Anterior cingulate cortex (tissue), 58 donors: ENCODE measurements at places on chromosomes 3 and 15.
A peak's percentile ranks its signal among the peaks of the same experiment; 100 is the strongest.

GRCh38 chr15:80856400-80856799 lies 77.2 kb downstream of the CEMIP start:
- DNase-seq, result no peak

GRCh38 chr3:189786479-189787064 lies 155.4 kb downstream of the TP63 start:
- no peak for DNase-seq

DNA sequence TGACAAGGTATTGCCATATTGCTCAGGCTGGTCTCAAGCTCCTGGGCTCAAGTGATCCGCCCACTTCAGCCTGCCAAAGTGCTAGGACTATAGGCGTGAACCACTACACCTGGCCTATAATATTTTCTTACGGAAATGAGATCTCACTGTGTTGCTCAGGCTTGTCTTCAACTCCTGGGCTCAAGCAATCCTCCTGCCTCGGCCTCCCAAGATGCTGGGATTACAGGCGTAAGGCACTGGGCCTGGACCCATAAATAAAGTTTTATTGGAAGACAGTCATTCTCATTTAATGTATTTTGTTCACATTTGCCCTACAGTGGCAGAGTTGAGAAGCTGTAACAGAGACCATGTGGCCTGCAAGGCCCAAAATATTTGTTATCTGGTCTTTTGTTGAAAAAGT lies 142.1 kb downstream of the RBPMS2 start:
- DNase-seq, result no peak

GRCh38 chr3:169402672-169403360 lies 260.7 kb downstream of the MECOM start:
- DNase-seq, result no peak

GRCh38 chr3:139264375-139264774 lies 79.4 kb upstream of the MRPS22 start:
- no peak for DNase-seq

DNA sequence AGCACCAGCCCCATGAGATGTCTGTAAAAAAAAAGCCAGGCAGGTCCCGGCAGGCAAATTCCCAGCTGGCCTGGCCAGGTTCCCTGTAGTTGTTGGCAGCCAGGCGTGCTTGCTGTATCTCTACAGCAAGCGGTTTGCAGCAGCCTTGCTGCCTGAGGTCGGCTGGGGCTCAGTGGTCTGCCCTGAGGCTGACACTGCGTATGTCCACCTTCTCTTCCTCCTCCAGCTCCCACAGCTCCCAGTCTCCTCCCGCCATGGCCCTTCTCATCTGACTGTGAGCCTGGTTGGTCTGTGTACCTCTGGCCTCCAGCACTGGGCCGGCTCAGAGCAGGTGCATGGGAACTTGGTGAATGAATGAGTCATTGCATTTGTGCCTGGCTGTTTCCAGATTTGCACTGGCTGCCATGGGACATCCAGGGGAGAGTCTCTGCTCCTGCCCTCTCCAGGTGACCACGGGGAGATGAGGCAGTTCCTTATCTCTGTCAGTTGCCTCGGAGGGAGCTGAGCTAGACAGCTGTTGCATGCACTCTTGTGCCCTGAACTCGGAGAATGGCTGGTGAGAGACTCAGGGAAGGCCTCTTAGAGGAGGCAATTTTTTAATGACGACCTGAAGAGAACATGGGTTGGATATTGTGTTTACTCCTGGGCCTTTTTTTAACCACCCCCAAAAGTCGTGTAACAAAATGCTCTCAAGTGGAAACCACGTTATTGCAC lies 43.0 kb downstream of the SPSB4 start:
- DNase-seq, result peak; percentile 16

- no peak for DNase-seq
Observed at GRCh38 chr15:38436993-38437392, 16.9 kb upstream of the FAM98B start.

DNA sequence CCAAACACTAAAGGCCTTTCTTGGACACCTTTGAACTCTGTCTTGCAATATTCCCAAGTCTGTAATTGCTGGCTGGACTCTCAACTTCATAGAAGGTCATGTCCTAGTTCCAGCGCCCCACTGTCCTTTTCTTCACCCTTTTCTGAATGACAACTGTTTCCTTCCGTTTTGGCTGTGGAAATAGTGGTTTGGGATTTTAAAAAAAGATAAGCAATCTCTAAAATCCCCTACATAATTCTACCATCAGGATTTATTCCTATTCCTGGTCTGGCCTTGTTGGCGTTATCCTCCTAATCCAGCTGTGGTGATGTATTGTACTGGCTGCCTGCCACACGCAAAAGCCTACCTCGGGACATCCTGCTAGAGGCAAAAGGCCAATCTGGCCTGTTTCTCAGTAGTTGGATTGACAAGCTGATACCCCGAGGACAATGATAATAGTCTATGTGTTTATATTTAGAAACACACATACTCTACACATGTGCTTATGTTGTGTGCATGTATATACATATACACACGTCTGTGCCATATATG lies 440.3 kb upstream of the DPH6 start:
- no peak for DNase-seq

- no peak for DNase-seq
Observed at GRCh38 chr3:156633335-156633734, 41.1 kb upstream of the TIPARP start.

GRCh38 chr15:35054380-35054779 lies 30.7 kb downstream of the NANOGP8 start:
- no peak for DNase-seq

DNA sequence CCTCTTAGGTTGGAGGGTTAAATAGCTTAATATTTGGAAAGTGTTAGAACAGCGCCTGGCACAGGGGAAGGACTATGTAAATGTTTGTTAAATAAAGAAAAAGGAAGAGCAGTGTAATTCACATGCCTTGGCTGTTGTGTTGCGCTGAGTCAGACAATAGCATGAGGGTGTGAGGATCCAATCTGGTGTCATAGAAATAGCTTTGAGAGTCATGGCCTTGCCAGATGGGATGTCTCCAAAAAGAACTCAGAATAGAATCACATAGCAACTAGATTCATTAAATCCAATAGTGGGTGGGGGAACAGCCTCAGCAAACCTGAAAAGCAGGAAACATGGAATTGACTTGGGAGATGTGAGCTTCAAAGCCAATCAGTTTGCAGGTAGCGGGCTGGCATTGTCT lies 3.9 kb upstream of the RBSN start:
- DNase-seq, result no peak

DNA sequence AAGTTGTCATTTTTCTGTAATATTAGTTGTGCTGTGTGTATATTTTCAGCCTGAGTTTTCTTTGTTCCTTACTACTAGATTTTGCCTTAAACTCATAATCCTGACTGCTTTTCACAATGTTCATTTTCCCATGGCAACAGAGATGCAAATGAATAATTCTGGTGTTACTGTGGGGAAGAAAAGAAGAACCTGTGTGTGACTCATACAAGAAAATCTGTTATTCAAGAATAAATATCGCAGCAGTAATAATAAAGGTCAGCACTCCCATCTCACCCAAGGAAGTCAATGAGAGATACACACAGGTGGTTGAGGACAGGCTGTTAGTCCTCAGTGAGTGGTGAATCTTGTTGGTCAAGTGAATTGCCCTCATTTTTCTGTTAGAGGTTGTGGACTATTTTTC lies 656.6 kb upstream of the NAALADL2 start:
- DNase-seq, result no peak

GRCh38 chr15:28099555-28100140 lies 533 bp upstream of the OCA2 start:
- no peak for DNase-seq

GRCh38 chr15:64772488-64772887 lies 2.9 kb downstream of the RBPMS2 start:
- no peak for DNase-seq

- no peak for DNase-seq
Observed at GRCh38 chr3:12437861-12438260, 46.4 kb upstream of the TSEN2 start.
